ENCODE measurements at places on chromosomes 7 and 10. TPM values are rescaled to one million over a fixed set of nuclear protein-coding genes. Genes with fewer than 3 reads are reported as not detected.

GIMAP1 gene
- polyA plus RNA-seq, result 1.8 TPM

AOAH gene
- 2.1 TPM for polyA plus RNA-seq

SPDYE8 gene
- polyA plus RNA-seq, result not detected

VAX1 gene
- not detected for polyA plus RNA-seq

ZNF32 gene
- 68.9 TPM for polyA plus RNA-seq

CCM2 gene
- 113 TPM for polyA plus RNA-seq

Data from naive B cell (primary cell).